T-cell (primary cell): ENCODE measurements at places on chromosomes 1 and 21.
A peak's percentile ranks its signal among the peaks of the same experiment; 100 is the strongest.

DNA sequence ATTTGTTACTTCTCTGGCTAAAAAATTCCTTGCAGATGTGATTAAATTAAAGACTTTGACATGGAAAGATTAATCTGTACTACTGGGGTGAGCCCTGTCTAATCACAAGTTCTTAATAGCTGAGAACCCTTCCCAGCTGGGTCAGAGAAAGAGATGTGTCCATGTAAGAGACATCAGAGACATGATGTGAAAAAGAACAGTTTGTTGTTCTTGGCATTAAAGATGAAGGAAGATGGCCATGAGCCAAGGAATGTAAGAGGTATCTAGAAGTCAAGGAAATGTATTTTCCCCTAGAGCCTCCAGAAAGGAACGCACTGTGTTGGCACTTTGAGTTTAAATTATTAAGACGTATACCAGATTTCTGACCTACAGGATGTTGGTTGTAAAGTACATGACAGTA is 1271.5 kb upstream of the PRMT6 start:
- H3K27ac ChIP-seq: no peak overlapping the region
- no peak overlapping the region for H3K4me3 ChIP-seq
- no peaks in the 10 kb centered on the region for H3K36me3 ChIP-seq
- no peaks in the 10 kb centered on the region for H3K27me3 ChIP-seq
- no peaks in the 10 kb centered on the region for H3K4me1 ChIP-seq

GRCh38 chr1:17270891-17271765 is 22.2 kb downstream of the PADI3 start:
- H3K36me3 ChIP-seq: no peaks in the 10 kb centered on the region
- no peak for DNase-seq
- no peaks in the 10 kb centered on the region for H3K4me1 ChIP-seq

DNA sequence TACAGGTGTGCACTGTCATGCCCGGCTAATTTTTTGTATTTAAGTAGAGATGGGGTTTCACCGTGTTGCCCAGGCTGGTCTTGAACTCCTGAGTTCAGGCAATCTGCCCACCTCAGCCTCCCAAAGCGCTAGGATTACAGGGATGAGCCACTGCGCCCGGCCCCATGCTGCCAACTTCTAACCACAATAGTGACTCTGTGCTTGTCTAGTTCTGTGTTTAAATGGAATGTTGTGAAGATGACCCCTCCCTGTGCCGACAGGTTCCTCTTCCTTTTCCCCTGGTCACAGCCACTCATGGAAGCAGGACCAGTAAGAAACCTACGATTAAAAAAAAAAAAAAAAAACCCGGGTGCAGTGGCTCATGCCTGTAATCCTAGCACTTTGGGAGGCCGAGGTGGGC is 4.7 kb downstream of the MAP1LC3C start:
- no peak for DNase-seq
- no peaks in the 10 kb centered on the region for H3K27me3 ChIP-seq
- peaks cover 3% of the 10 kb centered on the region for H3K4me1 ChIP-seq

- no peak for DNase-seq
- H3K27me3 ChIP-seq: no peaks in the 10 kb centered on the region
- no peaks in the 10 kb centered on the region for H3K36me3 ChIP-seq
- H3K4me1 ChIP-seq: peaks cover 15% of the 10 kb centered on the region
- peak overlapping the region; percentile 32 for H3K27ac ChIP-seq
These were observed 35.8 kb upstream of the JAK1 start for GRCh38 chr1:65002156-65002507.

- H3K27ac ChIP-seq: no peak overlapping the region
- no peaks in the 10 kb centered on the region for H3K27me3 ChIP-seq
- no peaks in the 10 kb centered on the region for H3K4me1 ChIP-seq
- no peak for DNase-seq
These were observed 140.3 kb downstream of the FOXD2 start for GRCh38 chr1:47578026-47578720.

GRCh38 chr1:17742583-17742982 is 12.6 kb upstream of the ACTL8 start:
- H3K27me3 ChIP-seq: no peaks in the 10 kb centered on the region
- no peaks in the 10 kb centered on the region for H3K4me1 ChIP-seq

DNA sequence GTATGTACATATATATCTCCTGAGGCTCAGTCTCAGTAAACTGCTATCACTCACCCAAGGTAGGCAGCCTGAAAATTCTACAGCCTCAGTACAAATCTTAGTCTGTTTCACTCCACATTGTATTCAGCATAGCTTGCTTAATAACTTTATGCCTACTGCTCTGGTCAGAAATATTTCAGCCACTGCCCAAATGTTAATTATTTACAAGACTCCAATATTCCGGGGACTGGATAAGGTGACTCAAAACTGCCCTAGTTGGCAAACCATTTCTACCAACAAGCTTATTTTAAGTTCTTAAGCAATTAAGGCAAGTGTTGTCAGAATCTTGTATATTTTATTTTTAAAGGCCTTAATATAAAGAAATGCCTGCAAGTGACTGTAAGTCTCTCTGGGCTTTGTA is 114.8 kb downstream of the LRRIQ3 start:
- no peak overlapping the region for H3K27ac ChIP-seq
- H3K36me3 ChIP-seq: no peaks in the 10 kb centered on the region
- no peak for DNase-seq
- H3K27me3 ChIP-seq: no peaks in the 10 kb centered on the region

DNA sequence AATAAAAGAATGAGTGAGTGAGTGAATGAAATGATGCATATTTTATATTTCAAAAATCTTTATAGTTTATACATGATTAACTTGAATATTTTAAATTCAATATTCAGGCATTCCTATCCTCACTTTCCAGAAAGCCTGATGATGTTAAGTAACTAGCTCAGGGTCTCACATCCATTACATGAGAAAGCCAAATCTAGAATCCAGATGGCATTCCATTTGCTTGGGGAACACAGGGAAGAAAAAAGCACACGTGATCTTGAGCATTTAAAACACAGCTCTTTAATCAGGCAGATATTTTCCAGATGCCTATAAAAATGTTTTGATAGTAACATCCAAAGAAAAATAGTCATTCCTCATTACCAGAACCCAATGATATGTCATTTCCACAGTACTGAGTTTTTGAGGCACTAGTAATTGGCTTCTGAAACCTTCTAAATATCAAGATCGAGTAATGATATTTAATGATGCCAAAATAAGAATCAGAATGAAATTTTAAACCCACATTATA is 291.9 kb downstream of the DSCAM start:
- H3K4me1 ChIP-seq: no peaks in the 10 kb centered on the region
- H3K27me3 ChIP-seq: no peaks in the 10 kb centered on the region
- no peaks in the 10 kb centered on the region for H3K36me3 ChIP-seq
- no peak overlapping the region for H3K27ac ChIP-seq
- H3K4me3 ChIP-seq: no peak overlapping the region

- H3K27me3 ChIP-seq: no peaks in the 10 kb centered on the region
- H3K36me3 ChIP-seq: no peaks in the 10 kb centered on the region
- no peak for DNase-seq
- H3K4me1 ChIP-seq: no peaks in the 10 kb centered on the region
- H3K4me3 ChIP-seq: no peak overlapping the region
These were observed 220.2 kb downstream of the TBX15 start for GRCh38 chr1:118767971-118768370.

DNA sequence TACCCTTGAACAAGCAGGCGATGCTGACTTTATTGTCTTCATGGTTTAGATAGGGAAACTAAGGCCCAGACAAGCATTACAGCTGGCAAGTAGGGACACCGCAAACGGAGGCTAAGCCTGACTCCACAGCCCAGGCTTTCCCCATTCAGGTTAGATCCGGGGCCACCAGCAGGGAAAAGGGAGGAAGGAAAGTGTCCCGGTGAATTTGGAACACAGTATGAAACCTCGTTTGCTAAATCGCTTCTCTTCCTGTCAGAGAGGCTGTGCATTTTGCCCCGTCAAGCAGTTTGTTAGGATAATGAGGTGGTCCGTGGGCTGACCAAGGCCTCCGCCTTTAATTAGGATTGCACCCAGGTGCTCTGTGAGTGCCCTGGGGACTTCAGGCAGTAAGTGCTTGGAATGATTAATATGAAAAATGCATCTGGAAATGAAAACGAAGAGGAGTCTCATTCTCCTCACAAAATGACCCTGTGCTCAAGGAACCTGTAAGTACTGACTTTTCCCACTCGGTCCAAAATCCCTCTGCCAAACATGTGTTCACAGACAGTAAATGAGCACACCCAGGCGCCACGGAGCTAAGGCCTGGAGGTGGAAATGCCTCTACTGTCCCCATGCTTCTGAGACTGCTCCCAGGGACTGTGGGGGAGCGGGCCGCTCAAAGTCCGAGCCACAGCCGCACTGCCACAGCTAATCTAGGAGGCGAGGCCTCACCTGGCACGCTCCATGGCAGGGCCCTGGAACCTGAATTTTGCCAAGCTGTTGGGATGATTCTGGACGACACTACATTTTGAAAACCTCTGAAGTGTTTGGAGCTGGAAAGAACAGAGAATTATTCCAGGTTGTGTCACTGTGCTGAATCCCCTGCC is 234.1 kb downstream of the SDCCAG8 start:
- no peaks in the 10 kb centered on the region for H3K4me1 ChIP-seq
- H3K27ac ChIP-seq: no peak overlapping the region
- DNase-seq: no peak
- H3K36me3 ChIP-seq: no peaks in the 10 kb centered on the region
- no peak overlapping the region for H3K4me3 ChIP-seq
- no peaks in the 10 kb centered on the region for H3K27me3 ChIP-seq

- H3K36me3 ChIP-seq: no peaks in the 10 kb centered on the region
- no peak overlapping the region for H3K4me3 ChIP-seq
- DNase-seq: no peak
- peaks cover 5% of the 10 kb centered on the region for H3K4me1 ChIP-seq
These were observed 50.1 kb downstream of the NDUFS5 start for GRCh38 chr1:39076127-39076798.

- H3K4me3 ChIP-seq: peak overlapping the region; percentile 0
- peak overlapping the region; percentile 63 for H3K27ac ChIP-seq
- H3K36me3 ChIP-seq: peaks cover 40% of the 10 kb centered on the region
These were observed 12.6 kb downstream of the GBP5 start for GRCh38 chr1:89260042-89260441.

DNA sequence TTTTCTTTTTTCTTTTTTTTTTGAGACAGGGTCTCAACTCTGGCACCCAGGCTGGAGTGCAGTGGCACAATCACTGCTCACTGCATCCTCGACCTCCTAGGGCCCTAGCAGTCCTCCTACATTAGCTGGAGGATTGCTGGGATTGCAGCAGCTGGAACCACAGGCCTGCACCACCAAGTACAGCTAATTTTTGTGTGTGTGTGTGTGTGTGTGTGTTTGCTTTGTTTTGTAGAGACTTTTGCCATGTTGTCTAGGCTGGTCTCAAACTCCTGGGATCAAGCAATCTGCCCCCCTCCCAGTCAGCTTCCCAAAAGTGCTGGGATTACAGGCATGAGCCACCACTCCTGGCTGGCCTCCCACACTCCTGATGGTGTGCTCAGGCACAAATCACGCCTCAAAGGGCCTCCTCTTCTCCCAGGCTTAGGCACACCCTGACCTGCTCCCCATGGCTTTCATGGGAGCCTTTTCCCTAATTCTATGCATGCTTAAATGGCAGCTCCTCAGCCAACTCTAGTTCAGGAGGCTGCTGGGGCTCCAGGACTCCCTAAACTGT is 9.4 kb downstream of the FAM229A start:
- H3K4me1 ChIP-seq: peaks cover 6% of the 10 kb centered on the region
- H3K4me3 ChIP-seq: no peak overlapping the region
- H3K27me3 ChIP-seq: no peaks in the 10 kb centered on the region
- DNase-seq: no peak

GRCh38 chr1:238681021-238681420 is 705.3 kb upstream of the CHRM3 start:
- H3K4me1 ChIP-seq: no peaks in the 10 kb centered on the region
- no peak overlapping the region for H3K27ac ChIP-seq
- no peak for DNase-seq

DNA sequence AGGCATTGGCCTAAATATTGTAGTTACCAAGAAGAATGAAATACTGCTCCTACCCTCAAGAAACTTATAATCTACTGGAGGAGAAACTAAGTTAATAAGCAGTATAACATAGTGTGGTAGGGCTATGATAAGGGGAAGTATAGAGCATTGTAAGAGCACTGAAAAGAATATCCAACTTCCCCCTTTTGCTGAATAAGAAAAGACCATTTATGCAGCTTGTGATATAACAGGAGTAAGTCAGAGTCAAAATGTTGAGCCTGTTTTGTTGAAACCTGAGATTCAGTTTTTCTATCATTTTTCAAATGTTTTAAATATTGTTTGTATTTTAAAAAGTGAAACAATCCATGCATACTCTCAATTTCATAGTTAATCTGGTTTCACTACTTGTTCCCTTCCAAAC is 48.3 kb upstream of the FCRL4 start:
- H3K36me3 ChIP-seq: no peaks in the 10 kb centered on the region
- no peaks in the 10 kb centered on the region for H3K4me1 ChIP-seq
- H3K27me3 ChIP-seq: no peaks in the 10 kb centered on the region
- no peak overlapping the region for H3K27ac ChIP-seq

DNA sequence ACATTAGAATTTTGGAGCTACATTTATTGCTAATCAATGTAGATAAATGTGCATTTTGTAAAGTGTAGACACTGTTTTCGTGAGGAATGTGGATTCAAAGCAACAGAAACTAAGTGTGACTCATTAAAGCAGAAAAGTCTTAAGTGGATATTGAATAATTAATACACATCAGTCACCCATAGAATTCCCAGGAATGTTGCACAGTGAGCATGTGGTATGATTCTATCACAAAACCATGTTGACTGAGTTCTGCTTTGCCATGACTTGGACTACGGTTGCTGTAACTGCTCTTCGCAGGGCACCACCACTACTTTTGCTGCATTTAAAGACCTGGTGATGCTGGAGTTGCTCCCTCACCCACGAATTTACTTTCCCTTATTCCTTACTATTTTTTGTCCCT is 471.8 kb downstream of the KCNT2 start:
- H3K27ac ChIP-seq: no peak overlapping the region
- no peaks in the 10 kb centered on the region for H3K36me3 ChIP-seq
- H3K4me3 ChIP-seq: no peak overlapping the region
- no peak for DNase-seq
- H3K4me1 ChIP-seq: no peaks in the 10 kb centered on the region
- H3K27me3 ChIP-seq: no peaks in the 10 kb centered on the region

DNA sequence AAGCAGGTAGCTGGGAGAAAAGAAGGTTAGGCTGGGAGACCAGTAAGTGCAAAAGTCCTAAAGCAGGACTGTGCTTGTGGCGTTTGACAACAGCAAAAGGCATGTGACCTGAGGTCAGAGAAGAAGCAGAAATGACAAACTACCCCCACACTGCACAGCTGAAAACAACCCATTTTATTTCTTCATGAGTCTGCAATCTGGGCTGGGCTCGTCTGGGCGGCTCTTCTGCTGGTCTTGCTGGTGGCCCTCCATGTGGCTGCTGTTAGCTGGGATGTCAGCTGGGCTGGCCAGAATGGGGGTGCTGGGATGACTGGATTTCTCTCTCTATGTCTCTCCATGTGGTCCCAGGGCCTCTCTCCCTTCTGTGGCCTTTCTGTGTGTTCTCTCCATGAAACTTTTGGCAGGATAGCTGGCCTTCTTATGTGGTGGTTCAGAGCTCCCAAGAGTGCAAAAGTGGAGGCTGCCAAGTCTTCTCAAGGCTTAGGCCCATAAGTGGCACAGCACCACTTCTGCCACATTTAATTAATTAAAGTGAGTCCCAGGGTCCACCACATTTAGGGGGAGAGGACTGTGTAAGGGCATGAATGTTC is 128.6 kb downstream of the RIPK4 start:
- no peak overlapping the region for H3K27ac ChIP-seq
- H3K4me1 ChIP-seq: no peaks in the 10 kb centered on the region
- H3K4me3 ChIP-seq: no peak overlapping the region
- H3K36me3 ChIP-seq: no peaks in the 10 kb centered on the region

GRCh38 chr21:37780991-37781983 is 135.0 kb downstream of the KCNJ6 start:
- no peaks in the 10 kb centered on the region for H3K27me3 ChIP-seq
- no peaks in the 10 kb centered on the region for H3K36me3 ChIP-seq
- H3K27ac ChIP-seq: no peak overlapping the region
- no peak overlapping the region for H3K4me3 ChIP-seq
- no peaks in the 10 kb centered on the region for H3K4me1 ChIP-seq

- H3K4me3 ChIP-seq: no peak overlapping the region
- H3K36me3 ChIP-seq: no peaks in the 10 kb centered on the region
- DNase-seq: no peak
These were observed 9.4 kb upstream of the ACTRT2 start for GRCh38 chr1:3011631-3012455.
